Activated naive CD8-positive, alpha-beta T cell treated with anti-CD3 and anti-CD28 coated beads, Interleukin-2, amount 10 ng/mL, durations not matched to agents 7 days and 5 days (primary cell): ENCODE measurements at places on chromosomes 16 and 17.

GRCh38 chr17:45965812-45966211 lies 33.2 kb upstream of the STH start:
- DNase-seq = no peak

DNA sequence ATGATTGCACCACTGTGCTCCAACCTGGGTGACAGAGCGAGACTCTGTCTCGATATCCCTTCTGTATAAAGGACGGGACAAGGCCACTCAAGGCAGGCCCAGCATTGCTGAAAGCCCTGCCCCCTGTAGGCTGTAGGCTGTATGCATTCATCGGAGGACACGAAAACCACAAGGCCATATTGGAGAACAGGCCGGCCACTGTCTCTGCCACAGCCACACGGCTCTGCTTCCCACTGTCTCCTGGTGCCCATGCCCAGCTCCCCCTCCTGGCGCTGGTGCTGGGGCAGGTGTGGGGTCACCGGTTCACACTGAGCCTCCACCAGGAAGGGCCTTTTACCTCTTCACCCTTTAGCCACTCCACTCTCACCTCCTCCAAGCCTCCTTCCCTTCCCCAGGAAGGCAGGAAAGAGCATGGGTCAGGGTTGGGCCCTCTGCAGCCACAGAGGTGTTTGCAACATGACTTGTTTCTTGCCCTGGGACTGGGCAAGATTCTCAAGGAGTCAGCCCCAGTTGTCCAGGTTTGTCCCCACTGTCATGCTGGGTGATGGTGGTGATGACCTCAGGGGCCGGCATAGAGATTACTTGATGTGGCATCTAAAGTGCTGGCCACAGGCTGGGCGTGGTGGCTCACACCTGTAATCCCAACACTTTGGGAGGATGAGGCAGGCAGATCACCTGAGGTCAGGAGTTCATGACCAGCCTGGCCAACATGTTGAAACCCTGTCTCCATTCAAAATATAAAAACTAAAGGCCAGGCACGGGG lies 5.3 kb upstream of the NTN3 start:
- no peak for DNase-seq

DNA sequence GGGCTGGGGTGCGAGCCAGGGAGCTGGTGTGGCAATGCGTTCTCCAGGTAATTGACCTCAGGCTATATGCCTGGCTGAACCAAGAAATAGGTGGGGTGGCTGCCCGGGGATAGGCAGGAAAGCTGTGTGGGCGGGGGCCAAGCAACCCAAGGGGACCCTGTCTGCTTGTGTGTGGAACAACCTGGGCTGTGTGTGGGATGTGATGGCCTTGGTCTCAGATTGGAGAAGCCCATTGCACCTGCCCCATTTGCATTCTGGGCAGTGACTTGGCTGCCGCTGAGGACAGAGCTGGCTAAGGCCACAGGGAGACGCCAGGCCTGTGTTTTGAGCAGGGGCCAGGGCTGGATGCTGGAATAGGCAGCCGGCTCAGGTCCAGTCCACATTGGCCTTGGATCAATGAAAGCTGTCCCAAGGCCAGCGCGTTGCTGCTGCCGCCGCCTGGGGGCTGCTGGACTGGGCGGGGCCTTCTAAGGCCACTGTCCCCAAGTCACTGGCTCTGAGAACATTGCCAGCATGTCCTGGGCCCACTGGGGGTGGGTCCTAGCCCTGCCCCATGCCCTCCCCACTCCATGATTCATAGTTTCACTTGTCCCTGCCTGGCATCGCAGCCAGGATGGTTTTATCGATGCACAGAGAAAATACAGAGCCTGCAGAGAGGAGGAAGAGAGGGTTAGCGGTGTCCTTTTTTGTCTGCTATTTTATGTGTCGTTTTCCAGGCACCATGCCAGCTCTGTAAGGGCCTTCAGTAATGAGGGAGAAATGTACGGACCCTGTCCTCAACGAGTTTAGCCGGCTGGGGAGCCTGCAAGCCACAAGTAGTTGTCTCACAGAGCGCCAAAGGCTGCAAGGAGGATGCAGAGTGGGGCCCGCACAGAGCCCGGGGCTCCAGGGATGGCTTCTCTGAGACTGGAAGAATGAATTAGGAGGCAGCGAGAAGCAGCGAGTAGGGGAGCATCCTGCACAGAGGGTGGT lies 43.9 kb downstream of the NKD1 start:
- no peak for DNase-seq

GRCh38 chr16:11259655-11260595 lies 3.9 kb upstream of the SOCS1 start:
- DNase-seq = no peak
